Upper lobe of right lung (tissue), 1 donor: ENCODE measurements at places on chromosomes 5 and 9. TPM values are rescaled to one million over a fixed set of nuclear protein-coding genes. Genes with fewer than 3 reads are reported as not detected.

ANKRD33B gene
- 6.1 TPM for total RNA-seq

ORM2 gene
- 3.9 TPM for total RNA-seq

CTNNAL1 gene
- total RNA-seq = 69.4 TPM

ADGRD2 gene
- not detected for total RNA-seq

WDR38 gene
- not detected for total RNA-seq

TMEM171 gene
- total RNA-seq = 0.43 TPM

OR13F1 gene
- total RNA-seq = not detected

CDH18 gene
- total RNA-seq = not detected

HACD4 gene
- total RNA-seq = 10.6 TPM

ZNF454 gene
- 3.1 TPM for total RNA-seq

DNAI1 gene
- not detected for total RNA-seq

FOXD4L5 gene
- total RNA-seq = 0.41 TPM

CCNI2 gene
- total RNA-seq = 0.55 TPM

ADRB2 gene
- total RNA-seq = 28.0 TPM

INPP5E gene
- 13.0 TPM for total RNA-seq

GLDC gene
- total RNA-seq = 1.7 TPM

C5orf58 gene
- not detected for total RNA-seq

HSD17B3 gene
- 0.81 TPM for total RNA-seq

PDE6A gene
- 0.09 TPM for total RNA-seq

TAF11L10 gene
- total RNA-seq = not detected

FUT7 gene
- total RNA-seq = 0.81 TPM

IL4 gene
- total RNA-seq = not detected

SOHLH1 gene
- total RNA-seq = not detected

PCDH12 gene
- 17.0 TPM for total RNA-seq

PDZD2 gene
- 70.9 TPM for total RNA-seq

TTLL11 gene
- total RNA-seq = 10.7 TPM

GNE gene
- 13.7 TPM for total RNA-seq

KCNMB1 gene
- total RNA-seq = 1.5 TPM

ANGPTL2 gene
- total RNA-seq = 19.4 TPM

C8G gene
- total RNA-seq = 1.1 TPM
